ENCODE measurements at places on chromosomes 1 and 21. TPM values are rescaled to one million over a fixed set of nuclear protein-coding genes. Genes with fewer than 3 reads are reported as not detected.
A peak's percentile ranks its signal among the peaks of the same experiment; 100 is the strongest.

Gene TMEM79
- 2.3 TPM for polyA plus RNA-seq

Gene IQGAP3
- 12.5 TPM for polyA plus RNA-seq

DNA sequence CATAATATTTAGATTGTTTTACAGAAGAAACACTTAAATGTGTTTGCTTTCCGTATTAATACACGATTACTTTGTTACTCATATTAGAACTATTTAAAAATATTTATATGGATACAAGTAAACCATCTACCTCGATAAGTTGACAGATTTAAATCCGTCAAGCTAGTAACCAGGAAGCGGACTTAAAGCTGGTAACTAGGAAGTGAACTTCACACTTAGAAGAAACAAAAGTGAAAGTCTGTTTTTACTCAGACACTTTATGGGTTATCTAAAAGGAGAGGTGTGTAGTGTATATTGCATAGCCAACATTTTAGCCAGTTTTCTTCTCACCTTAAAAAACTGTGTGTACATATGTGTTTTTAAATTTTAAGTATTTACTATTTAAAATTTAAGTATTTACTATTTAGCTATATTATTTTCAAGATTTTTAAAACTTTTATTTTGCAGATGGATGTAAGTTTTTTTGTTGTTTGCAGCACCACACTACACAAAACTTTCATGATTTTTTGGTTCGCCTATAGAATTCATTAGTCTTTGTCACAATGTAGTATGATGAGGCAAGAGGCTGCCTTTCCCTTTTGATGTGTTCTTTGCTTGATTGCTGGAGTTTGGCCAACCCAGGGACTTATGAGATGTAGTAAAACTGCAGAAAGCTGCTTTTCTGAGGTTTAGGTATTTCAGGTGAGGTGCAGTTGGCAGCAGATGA is 2.7 kb downstream of the USP25 start:
- H3K27ac ChIP-seq = no peak overlapping the region
- no peaks in the 10 kb centered on the region for H3K36me3 ChIP-seq
- peaks cover 3% of the 10 kb centered on the region for H3K4me1 ChIP-seq
- DNase-seq = peak; percentile 51
- peak overlapping the region; percentile 41 for H3K4me3 ChIP-seq
- no peaks in the 10 kb centered on the region for H3K27me3 ChIP-seq

Gene KLHDC9
- 0.70 TPM for polyA plus RNA-seq
